ENCODE measurements at places on chromosomes 2 and 18.

DNA sequence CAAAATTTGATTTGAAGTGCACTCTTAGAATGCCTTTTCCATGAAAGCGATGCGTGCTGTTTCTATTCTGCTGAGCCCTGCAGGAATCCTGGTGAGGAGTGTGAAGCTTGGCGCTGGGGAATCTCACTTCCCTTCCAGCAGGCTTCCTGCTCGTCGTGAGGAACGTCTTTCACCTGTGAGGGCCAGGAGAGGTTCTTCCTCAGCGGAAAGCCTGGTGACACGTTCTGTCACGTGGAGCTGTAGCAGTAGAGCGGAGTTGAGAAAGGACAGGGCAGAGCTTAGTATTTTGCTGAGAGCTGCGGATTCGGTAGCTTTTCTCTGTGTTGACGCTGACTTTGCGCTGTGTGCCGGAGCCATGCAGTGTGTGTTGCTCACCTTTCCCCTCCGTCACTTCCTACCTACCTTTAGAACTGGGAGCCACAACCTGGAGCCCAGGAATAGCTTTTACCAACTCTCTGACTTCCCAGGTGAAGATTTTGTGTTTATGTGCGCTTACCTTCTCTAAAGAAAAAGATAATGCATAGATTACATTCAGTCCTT, 294.8 kb downstream of the PTGR3 start:
- DNase-seq = no peak

- no peak for DNase-seq
These were observed 503.2 kb upstream of the FAM98A start for GRCh38 chr2:34102339-34102738.

DNA sequence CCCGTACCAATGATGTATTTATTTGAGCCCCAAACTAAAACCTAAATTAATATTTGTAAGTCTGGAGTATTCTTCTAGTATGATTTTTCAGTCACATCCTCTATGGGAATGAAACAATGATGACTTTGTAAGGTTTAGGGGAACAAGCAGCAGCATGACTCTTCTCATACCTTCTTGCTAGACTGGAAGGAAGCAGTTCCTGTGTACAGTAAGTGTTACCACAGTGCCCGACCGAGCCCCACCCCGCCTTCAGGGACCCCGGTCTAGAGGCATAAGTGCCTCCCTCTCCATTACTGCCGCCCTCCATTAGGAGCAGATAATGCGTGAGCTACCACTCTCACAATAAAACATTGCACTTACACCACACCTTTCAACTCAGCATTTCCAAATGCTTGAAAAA, 599.3 kb downstream of the ARHGAP15 start:
- no peak for DNase-seq

DNA sequence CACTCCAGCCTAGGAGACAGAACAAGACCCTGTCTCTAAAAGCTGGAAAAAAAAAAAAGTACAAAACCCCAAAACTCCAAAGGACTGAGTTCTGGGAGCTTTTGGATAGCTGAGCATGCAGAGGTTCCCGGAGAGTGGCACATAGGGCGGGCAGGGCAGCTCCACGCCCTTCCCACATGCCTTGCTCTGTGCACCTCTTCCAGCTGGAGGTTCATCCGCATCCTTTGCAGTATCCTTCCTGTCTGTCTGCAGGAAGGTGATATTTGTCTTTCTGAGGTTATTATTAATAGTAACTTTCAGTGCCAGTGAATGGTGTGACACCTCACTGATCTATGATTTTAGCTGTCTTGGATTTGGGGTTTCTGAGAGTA, 70.2 kb downstream of the INPP4A start:
- DNase-seq = no peak

DNA sequence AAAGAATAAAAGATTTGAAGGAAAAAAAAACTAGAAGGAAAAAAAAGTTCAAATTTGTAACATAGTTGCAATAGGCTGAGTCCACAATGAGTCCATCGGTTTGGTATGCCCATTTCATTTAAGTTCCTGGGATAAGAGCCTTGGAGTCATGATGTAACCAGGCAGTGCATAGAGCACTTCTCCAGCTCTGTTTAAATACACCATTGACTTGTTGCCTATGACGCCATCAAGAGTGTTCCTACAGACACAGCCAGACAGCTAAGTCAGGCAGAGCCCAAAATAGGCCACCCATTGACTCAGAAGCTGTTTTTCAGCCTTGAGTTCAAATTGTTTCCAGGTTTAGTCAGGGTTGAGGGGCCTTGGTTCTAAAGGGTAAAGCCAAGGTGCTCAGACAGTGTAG, 44.9 kb downstream of the SOCS6 start:
- no peak for DNase-seq

DNA sequence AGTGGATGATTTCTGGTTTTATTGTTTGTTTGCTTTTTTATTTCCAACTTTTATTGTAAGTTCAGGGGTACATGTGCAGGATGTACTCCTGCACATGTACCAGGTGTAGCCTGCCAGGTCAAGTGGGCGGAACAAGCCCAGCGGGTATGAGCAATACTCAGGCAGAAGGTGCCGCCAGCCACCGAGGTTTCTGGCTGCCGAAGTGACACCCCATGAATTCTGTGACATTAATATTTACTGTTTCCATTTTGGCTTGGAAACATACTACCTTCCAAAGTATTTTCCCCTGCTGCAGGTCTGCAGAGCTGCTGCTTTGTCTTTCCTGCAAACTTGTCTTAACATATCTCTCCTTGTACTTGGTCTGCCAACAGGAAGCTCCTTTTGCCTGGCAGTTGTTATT, 78.5 kb downstream of the PTPN4 start:
- DNase-seq = no peak

DNA sequence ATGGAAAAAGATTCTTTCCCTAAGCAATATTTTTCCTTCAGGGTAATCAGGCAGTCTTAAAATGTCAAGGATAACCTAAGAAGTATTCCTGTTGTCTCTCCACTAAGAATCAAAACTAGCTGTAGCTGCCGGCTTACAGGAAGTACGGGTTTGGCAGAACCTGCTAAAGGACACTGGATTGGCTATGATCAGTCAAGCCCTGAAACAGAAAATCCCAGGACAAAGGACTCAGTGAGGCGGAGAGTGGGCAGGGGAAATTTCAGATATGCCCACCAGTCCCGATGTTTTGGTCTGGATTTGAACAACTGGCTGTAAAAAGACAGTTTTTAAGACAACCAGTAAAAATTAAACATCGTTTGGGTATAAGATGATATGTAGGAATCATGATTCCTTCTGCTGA, 155.7 kb downstream of the HDAC4 start:
- no peak for DNase-seq

DNA sequence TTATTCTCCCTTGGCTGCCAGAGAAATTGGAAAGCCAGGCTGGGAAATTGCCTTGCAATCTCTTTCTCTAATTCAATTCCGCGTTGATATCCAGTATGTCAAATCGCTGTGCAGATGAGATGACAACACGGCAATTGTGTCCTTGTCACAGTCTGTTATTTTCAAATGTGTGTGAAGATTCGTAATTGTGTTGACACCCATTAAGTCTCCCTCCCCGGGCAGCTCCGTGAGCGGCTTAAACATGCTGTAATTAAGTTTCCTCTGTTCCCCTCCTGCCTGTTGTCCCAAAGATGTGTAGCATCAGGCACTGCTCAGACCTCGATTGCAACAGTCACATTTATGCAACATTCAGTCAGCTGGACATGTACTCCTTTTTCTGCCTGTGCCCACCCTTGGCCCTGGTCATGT, 209.5 kb downstream of the LPIN1 start:
- no peak for DNase-seq

DNA sequence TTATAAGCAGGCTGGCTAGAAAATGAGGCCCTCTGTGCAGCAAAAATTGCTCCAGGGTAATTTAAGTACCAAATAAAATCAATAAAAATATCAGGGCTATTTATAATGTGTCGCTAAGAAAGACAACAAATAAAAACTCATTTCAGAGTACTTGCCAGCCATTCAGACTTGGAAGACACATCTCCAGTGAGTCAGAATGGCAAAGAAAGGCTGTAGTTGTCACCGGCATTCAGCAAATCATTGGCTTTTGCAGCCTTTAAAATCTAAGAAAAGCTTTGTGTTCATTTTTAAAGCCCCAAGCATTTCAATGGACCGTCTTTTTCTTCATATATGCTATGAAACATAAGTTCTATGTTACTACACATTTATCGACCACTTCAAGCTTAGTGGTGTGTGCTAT, 141.1 kb upstream of the HNMT start:
- no peak for DNase-seq

DNA sequence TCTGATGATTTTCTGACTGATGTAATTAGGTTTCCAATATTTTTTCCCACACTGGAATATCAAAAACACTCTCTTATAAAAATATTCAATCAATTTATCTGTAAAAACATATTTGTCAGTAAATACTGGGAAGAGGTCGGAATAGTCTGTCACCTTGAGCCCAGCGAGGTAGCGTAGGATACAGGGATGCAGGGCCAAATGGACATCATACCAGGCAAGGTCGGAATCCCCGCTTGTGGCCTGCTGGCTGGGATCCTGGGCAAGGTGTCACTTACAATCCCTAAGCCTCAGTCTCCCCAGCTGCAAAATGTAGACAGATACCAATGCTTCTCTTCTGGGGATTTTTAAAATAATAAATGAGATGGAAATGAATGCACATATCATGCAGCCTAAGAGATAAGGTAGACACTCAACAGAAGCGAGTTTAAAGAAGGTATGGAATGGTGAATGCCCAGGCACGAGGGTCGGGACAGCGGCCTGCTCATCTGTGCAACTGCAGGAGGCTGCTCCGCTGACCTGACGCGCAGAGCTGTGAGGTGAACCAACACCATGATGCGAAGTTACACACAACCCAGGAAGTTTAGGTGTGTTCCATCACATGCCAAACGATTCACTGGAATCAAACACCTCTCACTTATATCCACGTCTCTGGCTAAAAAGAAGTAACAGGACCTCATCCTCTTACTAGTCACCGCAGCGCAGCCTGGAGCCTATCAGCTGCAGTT, 98.2 kb downstream of the EIPR1 start:
- DNase-seq = no peak

DNA sequence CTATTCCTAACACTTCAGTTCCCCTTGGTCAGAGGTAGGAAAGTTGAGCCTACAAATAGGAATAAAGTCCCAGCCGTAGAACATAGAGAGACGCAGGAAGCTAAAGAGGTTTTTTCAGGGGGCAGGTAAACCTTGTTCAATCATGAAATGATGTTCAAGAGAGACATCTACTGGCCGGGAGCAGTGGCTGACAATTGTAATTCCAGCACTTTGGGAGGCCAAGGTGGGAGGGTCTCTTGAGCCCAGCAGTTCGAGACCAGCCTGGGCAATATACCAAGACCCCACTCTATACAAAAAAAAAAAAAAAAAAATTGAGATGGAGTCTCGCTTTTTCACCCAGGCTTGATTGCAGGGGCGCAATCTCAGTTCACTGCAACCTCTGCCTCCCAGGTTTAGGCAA, 66.7 kb upstream of the DNAJC10 start:
- DNase-seq = peak; percentile 51

All from SK-MEL-5 (cell line).